Neural crest cell (in vitro differentiated cells): ENCODE measurements at places on chromosomes 6 and 20.

DNA sequence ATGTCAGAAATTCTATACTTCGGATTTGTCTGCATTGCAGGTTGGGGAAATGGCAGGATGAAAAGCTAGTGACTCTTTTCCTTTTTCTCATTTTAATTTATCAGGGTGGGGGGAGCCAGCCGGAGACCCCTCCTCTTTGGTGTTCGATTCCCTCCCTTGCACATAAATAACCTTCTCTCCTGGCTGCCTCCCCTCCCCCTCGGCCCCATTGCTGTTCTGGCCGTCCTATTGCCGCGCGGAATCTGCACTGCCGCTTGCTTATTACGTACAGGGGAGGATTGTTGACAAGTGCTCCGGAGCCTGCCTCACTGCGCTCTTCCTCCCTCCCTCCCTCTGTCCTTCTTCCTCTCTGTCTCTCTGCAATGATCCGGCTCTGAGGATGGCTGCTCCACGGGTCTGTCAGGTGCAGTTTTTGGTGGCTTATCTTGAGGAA is 154.7 kb downstream of the JARID2 start:
- DNase-seq: peak; percentile 57

GRCh38 chr6:143260857-143261256 is 189.6 kb downstream of the ADAT2 start:
- no peak for DNase-seq

- DNase-seq: no peak
Observed at GRCh38 chr6:11198663-11199603, 33.5 kb downstream of the NEDD9 start.

DNA sequence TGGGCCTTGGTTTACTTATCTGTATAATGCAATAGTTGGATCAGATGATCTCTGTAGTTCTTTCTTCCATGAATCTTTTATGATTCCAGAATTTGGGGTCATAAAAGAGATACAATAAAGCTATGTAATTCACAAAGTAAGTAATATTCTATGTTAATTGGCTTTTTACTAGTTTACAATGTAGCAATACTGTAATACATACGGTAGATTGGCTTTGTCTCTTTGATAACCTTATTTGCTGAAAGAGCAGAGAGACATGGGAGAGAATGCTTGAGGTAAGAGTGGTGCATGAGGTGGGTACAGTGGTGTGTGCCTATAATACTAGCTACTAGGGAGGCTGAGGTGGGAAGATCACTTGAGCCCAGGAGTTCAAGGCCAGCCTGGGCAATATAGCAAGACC is 14.7 kb downstream of the SPACA1 start:
- no peak for DNase-seq

DNA sequence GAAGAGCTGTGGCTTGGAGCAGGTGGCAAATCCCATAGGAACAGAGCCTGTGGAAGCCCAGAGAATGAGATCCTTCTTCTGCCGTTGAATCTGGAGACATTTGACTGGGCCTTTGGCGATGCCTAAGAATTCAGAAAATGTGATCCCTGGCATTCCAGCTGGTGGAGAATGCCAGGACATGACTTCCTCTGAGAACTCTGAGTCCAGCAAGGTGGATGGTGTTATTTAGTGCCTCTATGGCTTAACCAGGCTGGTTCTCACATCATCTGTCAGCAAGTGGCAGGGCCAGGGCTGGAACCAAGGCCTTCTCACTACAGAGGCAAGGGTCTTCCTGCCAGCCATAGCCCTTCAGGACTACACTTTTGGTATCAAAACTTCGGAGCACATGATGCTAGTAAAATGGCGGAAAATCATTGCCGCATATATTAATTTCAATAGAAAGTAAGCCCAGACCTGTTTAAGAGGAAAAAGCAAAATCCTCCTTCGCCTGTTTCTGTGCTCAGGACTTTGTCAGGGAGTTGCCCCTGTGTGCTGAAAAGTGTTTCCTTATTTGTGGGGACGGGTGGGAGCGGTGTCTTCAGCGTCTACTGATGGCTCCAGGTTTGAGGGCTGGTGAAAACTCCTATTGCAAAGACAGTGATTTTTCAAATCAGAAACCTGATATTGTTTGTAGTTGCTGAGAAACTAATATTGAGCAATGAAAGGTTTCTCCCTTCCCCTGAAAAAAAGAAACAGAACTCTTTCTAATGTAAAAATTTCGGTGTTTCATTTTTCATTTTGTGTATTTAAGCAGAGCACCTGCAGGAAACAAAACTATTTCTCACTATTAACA is 23.9 kb downstream of the DUSP22 start:
- no peak for DNase-seq

- DNase-seq: no peak
Observed at GRCh38 chr6:93943661-93944060, 524.3 kb upstream of the EPHA7 start.

- peak; percentile 41 for DNase-seq
Observed at GRCh38 chr6:149963212-149963461, 606 bp upstream of the ULBP1 start.
